ENCODE measurements at places on chromosomes 4 and X.
A peak's percentile ranks its signal among the peaks of the same experiment; 100 is the strongest.

DNA sequence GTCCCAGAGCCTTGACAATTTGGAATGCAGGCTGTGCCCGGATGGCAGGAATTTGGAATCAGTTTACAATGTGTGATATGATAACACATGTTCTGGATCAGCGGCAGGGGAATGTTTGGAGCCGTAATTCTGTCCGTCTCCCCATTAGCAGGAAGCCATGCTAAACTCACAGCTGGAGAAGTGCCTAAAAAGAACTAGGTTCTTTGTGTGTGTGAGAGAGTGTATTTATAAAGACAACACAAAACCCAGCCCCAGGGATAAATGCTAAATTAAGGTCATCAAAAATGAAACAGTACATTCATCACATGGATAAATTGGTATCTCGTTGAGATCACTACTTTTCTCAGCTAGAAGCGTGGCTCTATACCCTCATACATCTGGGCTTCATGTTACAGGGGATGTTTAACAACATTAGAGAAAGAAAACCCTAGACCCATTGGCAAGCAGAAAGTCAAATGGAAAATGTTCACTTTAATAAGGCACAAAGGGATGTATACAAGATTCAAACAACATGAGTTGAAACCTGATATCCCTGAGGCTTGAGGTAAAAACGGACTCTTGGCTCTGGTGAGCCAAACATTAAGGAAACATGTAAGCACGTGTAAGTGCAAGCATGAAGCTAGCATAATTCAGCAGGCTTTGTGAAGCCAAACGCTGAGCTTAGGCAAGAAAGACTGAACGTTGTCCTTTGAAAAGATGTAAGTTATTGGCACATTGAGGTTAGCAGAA is 18.0 kb upstream of the TMEM131L start:
- DNase-seq, result peak; percentile 58

GRCh38 chr4:125639182-125639621 is 324.4 kb downstream of the FAT4 start:
- DNase-seq, result no peak

GRCh38 chr4:67346654-67347053 is 198.6 kb downstream of the CENPC start:
- no peak for DNase-seq

GRCh38 chrX:133961046-133961445 is 24.3 kb downstream of the GPC3 start:
- DNase-seq, result no peak

- DNase-seq, result no peak
These were observed 137.8 kb upstream of the CPEB2 start for GRCh38 chr4:14864365-14865030.

DNA sequence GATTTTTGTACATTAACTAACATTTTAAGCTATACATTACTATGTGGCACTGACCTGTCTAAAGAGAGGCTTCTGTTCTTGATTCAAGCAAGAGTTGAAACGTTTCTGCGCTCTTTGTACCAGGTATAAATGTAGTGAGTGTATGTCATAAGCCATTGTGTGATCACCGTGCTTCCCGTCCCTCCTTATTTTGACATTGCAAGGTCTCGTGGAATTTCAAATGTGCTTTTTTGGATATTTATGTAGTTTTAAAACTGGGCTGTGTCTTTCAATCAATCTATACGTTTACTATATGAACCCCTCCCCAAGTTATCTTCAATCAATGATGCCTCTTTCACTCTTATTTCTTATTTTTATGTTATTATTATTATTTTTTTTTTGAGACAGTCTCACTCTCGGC is at the start of gene KLHL15:
Gene KLHL15 (minus strand): TSS at position 101 of the 400 bp plus-strand sequence. CDS start 20,493 bp downstream, outside the sequence.
- no peak for DNase-seq
